Left renal pelvis (tissue), 4 donors: ENCODE measurements at places on chromosomes 2 and 18. TPM values are rescaled to one million over a fixed set of nuclear protein-coding genes. Genes with fewer than 3 reads are reported as not detected.

GPR17 gene
- 0.33 TPM for polyA plus RNA-seq

SRD5A2 gene
- polyA plus RNA-seq = 0.05 TPM

HMSD gene
- polyA plus RNA-seq = 2.0 TPM

CCDC85A gene
- 1.3 TPM for polyA plus RNA-seq

ALS2 gene
- 18.5 TPM for polyA plus RNA-seq

KCNG2 gene
- 0.14 TPM for polyA plus RNA-seq

TRIM54 gene
- polyA plus RNA-seq = 4.8 TPM

KCTD18 gene
- 17.4 TPM for polyA plus RNA-seq

ARHGAP25 gene
- polyA plus RNA-seq = 8.1 TPM

RGPD8 gene
- 3.2 TPM for polyA plus RNA-seq

LDAH gene
- polyA plus RNA-seq = 39.9 TPM
